ENCODE measurements at places on chromosomes 5 and 9. TPM values are rescaled to one million over a fixed set of nuclear protein-coding genes. Genes with fewer than 3 reads are reported as not detected.

- no peaks in the 10 kb centered on the region for H3K27me3 ChIP-seq
- H3K36me3 ChIP-seq, result no peaks in the 10 kb centered on the region
- H3K4me3 ChIP-seq, result no peak overlapping the region
- no peaks in the 10 kb centered on the region for H3K4me1 ChIP-seq
- no peak for DNase-seq
- no peak overlapping the region for H3K27ac ChIP-seq
Measured at GRCh38 chr9:99793528-99793927, 28.2 kb upstream of the NR4A3 start.

DNA sequence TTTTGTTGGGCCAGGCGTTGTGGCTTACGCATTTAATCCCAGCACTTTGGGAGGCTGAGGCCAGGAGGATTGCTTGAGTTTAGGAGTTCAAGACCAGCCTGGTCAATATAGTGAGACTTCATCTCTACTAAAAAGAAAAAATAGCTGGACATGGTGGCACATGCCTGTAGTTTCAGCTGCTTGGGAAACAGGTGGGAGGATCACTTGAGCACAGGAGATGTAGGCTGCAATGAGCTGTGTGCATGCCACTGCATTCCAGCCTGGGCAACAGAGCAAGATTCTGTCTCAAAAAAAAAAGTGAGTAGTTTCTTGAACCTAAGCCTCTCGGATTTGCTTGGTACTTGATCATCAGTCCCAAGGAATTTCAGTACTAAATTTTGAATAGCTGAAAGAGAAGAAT is 26.9 kb downstream of the G3BP1 start:
- H3K27ac ChIP-seq, result no peak overlapping the region
- no peaks in the 10 kb centered on the region for H3K27me3 ChIP-seq
- DNase-seq, result no peak

GRCh38 chr9:4852419-4852818 is 59.7 kb downstream of the RCL1 start:
- H3K27me3 ChIP-seq, result no peaks in the 10 kb centered on the region
- no peaks in the 10 kb centered on the region for H3K36me3 ChIP-seq
- H3K4me3 ChIP-seq, result no peak overlapping the region
- no peak for DNase-seq

DNA sequence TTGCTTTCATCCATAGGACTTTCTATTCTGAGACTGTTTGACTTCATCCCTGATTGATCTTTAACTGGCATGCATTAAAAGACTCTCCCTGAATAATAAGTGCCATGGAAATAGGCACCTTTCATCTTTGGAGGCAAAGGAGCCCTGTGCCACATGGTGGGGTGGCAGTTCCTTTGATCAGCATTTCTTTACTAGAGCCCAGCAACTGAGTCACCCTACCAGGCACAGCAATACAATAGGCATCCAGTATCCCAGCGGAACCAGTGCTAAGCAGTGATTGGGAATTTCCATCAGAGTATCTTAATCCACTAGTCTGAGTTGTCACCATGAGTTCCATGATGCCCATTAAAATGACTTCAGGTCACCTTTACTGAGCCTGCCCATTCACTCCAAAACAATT is 476.1 kb upstream of the MPDZ start:
- no peak overlapping the region for H3K27ac ChIP-seq
- H3K36me3 ChIP-seq, result no peaks in the 10 kb centered on the region
- no peaks in the 10 kb centered on the region for H3K27me3 ChIP-seq
- H3K4me1 ChIP-seq, result no peaks in the 10 kb centered on the region

DNA sequence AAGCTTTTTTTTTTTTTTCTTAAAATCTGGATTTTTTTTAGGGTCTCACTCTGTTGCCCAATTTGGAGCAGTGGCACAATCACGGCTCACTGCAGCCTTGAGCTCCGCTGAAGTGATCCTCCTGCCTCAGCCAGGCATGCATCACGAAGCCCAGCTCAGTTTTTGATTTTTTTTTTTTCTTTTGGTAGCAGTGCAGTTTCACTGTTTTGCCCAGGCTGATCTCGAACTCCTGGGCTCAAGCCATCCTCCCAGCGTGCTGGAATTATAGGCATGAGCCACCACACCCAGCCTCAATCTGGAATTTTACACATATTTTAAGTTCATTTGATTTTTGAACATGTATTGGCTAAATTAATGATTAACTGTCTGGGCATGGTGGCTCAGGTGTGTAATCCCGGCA is 36.3 kb downstream of the TRIO start:
- H3K4me3 ChIP-seq, result no peak overlapping the region
- H3K27ac ChIP-seq, result no peak overlapping the region
- H3K36me3 ChIP-seq, result no peaks in the 10 kb centered on the region
- no peaks in the 10 kb centered on the region for H3K4me1 ChIP-seq
- H3K27me3 ChIP-seq, result no peaks in the 10 kb centered on the region

DNA sequence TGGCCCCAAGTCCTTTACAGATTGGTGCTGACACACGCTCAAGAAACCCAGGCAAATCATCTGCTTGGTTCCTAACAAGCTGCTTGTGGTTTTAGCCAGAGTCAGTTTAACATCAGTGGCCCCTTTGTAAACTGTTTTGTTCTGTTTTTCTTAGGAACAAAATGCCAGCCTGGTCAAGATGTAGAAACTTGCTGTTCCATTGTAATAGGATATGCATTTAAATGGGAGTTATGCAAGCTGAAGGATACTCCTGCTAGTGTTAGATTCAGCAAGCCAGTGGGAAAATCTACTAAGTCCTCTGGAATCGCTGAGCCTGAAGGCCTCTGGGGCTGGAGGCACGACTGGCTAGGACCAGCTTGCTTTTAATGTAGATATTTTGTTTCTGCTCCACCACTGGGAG is 391.1 kb downstream of the TLE4 start:
- no peak overlapping the region for H3K4me3 ChIP-seq
- no peaks in the 10 kb centered on the region for H3K4me1 ChIP-seq
- no peak for DNase-seq
- H3K27me3 ChIP-seq, result no peaks in the 10 kb centered on the region

- no peaks in the 10 kb centered on the region for H3K36me3 ChIP-seq
- no peak overlapping the region for H3K4me3 ChIP-seq
- no peaks in the 10 kb centered on the region for H3K27me3 ChIP-seq
- H3K27ac ChIP-seq, result no peak overlapping the region
- no peak for DNase-seq
- no peaks in the 10 kb centered on the region for H3K4me1 ChIP-seq
Measured at GRCh38 chr5:62206150-62206829, 99.7 kb upstream of the KIF2A start.

DNA sequence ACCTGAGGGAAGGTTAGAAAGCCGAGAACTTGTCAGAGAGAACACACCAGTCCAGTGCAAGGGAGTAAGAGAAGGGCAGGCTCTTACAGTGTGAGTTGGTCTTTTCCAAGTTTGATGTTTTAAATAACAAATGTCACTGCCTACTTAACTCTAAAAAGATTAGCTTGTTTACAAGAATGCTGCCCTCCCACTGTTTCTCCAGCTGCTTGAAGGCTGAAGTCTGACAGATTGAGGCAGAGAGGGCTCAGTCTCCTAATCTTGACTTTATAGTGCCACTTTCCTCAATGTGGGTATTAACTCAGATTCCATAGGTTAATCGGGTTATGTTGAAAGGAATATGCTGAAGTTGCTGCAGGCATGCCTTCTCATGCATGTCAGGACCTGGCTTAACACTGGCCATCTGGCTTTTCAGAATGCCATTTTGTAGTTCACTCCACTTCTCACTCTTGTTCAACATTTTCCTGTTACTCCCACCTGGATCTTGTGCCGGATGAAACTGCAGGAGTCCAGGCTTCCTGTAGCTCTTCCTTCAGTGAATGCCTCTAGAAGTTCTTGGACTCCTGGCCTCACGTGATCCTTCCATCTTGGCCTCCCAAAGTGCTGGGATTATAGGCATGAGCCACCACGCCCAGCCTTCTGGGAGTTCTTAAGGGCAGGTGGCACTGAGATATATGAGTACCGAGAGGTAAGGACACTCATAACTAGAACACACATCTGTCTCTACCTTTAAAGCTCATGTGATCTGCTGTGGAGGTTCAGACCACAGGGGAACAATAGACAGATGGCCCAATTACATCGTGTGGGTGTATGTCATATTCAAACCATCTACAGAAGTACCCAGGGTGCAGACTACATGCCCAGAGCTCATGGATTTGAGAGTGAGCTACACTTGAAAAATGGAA is 249.7 kb downstream of the ARHGAP26 start:
- H3K4me3 ChIP-seq, result no peak overlapping the region
- H3K27me3 ChIP-seq, result no peaks in the 10 kb centered on the region
- no peak overlapping the region for H3K27ac ChIP-seq

GRCh38 chr9:89779405-89780203 is 174.8 kb downstream of the GADD45G start:
- H3K27me3 ChIP-seq, result no peaks in the 10 kb centered on the region
- H3K4me3 ChIP-seq, result no peak overlapping the region
- no peaks in the 10 kb centered on the region for H3K36me3 ChIP-seq
- H3K4me1 ChIP-seq, result no peaks in the 10 kb centered on the region
- DNase-seq, result no peak

GRCh38 chr9:69143291-69143690 is 30.8 kb upstream of the TJP2 start:
- no peak overlapping the region for H3K4me3 ChIP-seq
- DNase-seq, result no peak
- H3K27ac ChIP-seq, result no peak overlapping the region
- no peaks in the 10 kb centered on the region for H3K27me3 ChIP-seq

SPATA31A6 gene
- not detected for total RNA-seq

GRCh38 chr9:127086771-127087170 is 35.7 kb downstream of the ANGPTL2 start:
- no peaks in the 10 kb centered on the region for H3K27me3 ChIP-seq
- no peak overlapping the region for H3K4me3 ChIP-seq
- peak overlapping the region; percentile 57 for H3K27ac ChIP-seq
- H3K4me1 ChIP-seq, result no peaks in the 10 kb centered on the region

PCDHGB4 gene
- total RNA-seq, result 13.1 TPM

GRCh38 chr9:11257992-11258391 is 645.2 kb upstream of the PTPRD start:
- no peaks in the 10 kb centered on the region for H3K27me3 ChIP-seq
- H3K4me3 ChIP-seq, result no peak overlapping the region
- no peak overlapping the region for H3K27ac ChIP-seq
- no peak for DNase-seq
- H3K4me1 ChIP-seq, result no peaks in the 10 kb centered on the region

- no peak overlapping the region for H3K4me3 ChIP-seq
- H3K27me3 ChIP-seq, result no peaks in the 10 kb centered on the region
- no peak overlapping the region for H3K27ac ChIP-seq
- H3K36me3 ChIP-seq, result no peaks in the 10 kb centered on the region
- H3K4me1 ChIP-seq, result no peaks in the 10 kb centered on the region
Measured at GRCh38 chr5:32512926-32513325, 68.4 kb upstream of the ZFR start.

DNA sequence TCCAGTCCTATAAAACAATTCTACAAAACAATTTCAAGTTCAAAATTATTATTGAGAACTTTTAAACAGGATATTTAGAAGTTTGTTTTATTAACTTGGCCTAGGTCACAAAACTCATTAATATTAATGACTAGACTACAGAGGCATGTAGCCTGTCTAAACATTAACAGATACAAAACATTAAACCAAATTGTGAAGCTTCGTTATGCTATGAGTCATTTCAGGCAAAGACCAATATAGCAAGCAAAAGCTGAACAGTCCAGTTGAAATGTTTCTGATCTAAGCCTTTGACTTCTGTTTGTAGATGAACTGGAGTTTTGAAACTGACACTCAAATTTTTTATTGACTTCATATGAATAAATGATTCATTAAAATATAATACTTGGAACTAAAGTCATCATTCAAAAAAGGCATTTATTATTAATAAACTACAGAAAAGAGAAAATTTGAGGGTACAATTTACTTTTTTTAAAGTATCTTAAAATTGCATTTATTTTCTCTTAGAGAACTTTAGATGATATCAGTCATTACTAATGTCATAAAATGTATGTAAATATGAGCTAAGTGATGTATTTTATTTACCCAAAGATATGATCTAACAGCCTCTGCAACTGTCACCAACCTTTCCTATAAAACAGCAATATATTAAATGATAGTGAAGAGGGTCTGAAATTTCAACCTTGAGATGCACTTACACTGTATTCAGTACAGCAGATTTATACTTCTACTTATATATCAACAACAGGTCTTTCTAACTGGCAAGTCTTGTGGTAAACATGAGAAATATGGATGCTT is 188.8 kb downstream of the COMMD10 start:
- no peaks in the 10 kb centered on the region for H3K4me1 ChIP-seq
- H3K4me3 ChIP-seq, result no peak overlapping the region
- no peak overlapping the region for H3K27ac ChIP-seq
- no peaks in the 10 kb centered on the region for H3K36me3 ChIP-seq
- no peak for DNase-seq
- H3K27me3 ChIP-seq, result no peaks in the 10 kb centered on the region

GRCh38 chr5:93572608-93573353 is 8.2 kb downstream of the NR2F1-AS1 start:
- peak; percentile 18 for DNase-seq
- H3K27ac ChIP-seq, result peak overlapping the region; percentile 17
- H3K27me3 ChIP-seq, result no peaks in the 10 kb centered on the region

DNA sequence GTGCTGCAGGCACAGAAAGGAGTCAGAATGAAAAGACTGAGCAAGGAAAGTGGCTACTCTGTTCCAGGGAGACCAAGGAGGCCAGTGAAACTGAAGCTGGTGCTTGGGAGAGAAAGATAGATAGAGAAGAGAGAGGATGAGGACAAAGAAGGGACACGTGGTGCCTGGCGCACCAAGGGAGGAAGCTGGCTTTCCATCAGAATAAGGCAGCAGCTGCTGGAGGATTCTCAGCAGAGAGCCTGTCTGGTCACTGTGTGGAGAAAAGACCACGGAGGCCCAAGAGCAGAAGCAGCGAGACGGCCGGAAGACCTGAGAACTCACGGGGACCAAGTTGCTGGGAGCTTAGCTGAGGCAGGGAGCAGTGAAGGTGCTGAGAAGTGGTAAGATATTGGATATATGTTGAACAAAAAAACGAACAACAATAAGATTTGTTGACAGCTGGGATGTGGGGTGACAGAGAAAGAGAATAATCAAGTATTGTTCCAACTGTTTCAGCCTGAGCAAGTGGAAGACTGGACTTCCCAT is 116.1 kb downstream of the SEMA5A start:
- no peaks in the 10 kb centered on the region for H3K27me3 ChIP-seq
- no peak overlapping the region for H3K27ac ChIP-seq
